ENCODE measurements at places on chromosomes 4 and X. TPM values are rescaled to one million over a fixed set of nuclear protein-coding genes. Genes with fewer than 3 reads are reported as not detected.

DNA sequence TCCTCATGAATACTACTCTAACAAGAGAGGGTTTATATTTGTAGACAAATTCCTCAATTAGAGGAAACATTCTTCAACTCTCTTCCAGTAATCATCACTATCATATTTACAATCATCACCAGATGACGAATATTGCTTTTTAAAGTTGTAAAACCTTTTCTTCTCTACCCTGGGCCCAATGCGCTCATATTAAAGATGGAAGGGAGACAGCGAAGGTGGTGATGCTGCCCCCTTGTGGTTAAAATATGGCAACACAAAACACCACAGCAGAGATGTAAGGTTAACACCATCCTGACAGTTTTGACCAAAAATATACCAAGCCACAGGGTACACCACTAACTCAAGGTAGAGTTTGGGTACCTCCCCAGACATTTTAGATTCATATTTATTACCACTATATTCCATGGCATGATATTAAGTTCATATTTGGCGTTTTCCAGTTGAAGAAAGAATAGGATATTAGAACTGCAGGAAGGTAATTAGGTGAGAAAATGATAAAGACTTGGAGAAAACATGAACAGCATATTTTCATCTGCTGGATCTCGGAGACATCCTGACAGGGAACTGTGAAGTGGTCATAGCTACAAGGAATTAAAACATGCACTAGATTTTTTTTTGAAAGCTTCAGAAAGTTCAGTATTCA, 72.8 kb downstream of the SLC9A7 start:
- H3K4me3 ChIP-seq, result no peak overlapping the region
- H3K4me1 ChIP-seq, result no peaks in the 10 kb centered on the region
- H3K27me3 ChIP-seq, result no peaks in the 10 kb centered on the region
- no peaks in the 10 kb centered on the region for H3K36me3 ChIP-seq

DNA sequence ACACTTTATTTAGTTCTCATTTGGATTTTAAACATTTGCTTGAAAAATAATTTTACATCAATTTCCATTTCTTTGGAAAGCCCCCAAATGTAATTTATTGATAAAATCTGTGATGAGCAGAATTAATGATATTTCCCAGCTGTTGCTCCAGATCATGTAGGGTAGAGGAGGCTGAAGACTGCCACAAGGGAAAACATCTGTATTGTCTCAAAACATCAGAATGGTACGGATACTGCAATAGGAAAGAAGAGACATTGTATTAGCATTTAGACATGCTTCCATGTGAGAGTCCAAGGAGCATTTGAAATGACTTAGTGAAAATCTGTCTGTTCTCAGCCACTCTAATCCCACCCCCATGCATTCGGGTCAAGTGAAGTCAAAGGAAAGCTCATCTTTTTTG, 14.4 kb downstream of the ADH1A start:
- peaks cover 5% of the 10 kb centered on the region for H3K4me1 ChIP-seq
- H3K36me3 ChIP-seq, result no peaks in the 10 kb centered on the region
- H3K27ac ChIP-seq, result no peak overlapping the region
- H3K4me3 ChIP-seq, result no peak overlapping the region
- no peak for DNase-seq

DNA sequence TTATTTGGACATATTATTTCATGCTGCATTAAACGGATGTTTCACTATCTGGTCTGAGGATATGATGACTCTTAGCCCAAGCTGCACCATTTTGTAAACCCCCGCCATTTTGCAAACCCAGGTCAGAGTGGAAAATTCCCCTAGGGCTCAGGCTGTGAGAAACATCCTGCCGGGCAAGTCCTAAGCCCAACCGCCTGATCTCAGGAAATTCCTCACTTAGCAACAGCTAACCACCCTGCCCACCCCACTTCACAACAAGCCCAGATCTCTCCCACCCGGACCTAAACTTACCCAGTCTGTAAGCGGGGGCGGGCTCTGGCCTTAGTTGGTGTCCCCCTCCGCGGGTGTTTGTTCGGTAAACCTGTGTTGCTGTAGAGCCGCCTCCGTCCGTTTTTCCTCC, 2747.1 kb downstream of the PCDH7 start:
- no peak overlapping the region for H3K4me3 ChIP-seq
- H3K27me3 ChIP-seq, result no peaks in the 10 kb centered on the region
- H3K4me1 ChIP-seq, result no peaks in the 10 kb centered on the region

Gene SMIM31
- not detected for total RNA-seq

DNA sequence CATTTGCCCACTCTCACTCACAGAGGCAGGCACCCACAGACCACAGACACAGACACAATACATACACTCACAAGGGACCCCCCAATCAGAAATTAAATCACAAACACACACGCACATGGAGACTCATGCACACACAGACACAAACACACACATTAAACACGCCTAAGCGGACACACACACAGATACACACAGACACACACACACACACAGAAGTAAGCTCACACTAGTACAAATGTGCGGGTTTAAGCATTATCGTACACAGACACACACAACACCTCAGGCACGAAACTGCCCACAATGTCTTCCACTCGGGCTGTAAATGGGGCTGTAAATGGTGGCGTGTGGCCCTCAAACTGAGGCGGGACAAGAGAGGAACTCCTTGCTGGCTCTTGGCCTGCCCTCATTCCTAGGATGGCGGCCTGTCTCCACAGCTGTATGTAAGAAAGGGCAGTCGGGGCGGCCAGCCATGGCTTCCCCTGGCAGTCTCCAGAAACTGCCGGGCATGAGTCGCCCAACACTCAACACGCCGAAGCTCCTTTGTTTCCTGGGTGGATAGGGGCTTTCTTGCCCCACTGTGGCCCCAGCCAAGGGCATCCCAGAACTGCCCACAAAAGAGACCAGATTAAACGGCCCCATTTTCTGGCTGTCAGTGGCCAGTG, 53.9 kb downstream of the NBDY start:
- peak; percentile 67 for DNase-seq
- no peaks in the 10 kb centered on the region for H3K4me1 ChIP-seq
- H3K36me3 ChIP-seq, result peaks cover 1% of the 10 kb centered on the region

Gene NAA11
- not detected for total RNA-seq

GRCh38 chrX:108701633-108702032, 34.7 kb downstream of the IRS4 start:
- H3K36me3 ChIP-seq, result no peaks in the 10 kb centered on the region
- H3K4me3 ChIP-seq, result no peak overlapping the region
- H3K4me1 ChIP-seq, result peaks cover 3% of the 10 kb centered on the region
- H3K27me3 ChIP-seq, result no peaks in the 10 kb centered on the region
- H3K27ac ChIP-seq, result no peak overlapping the region
- no peak for DNase-seq

Gene SH3BGRL
- total RNA-seq, result 199 TPM

Gene SPANXN4
- total RNA-seq, result not detected

GRCh38 chrX:69309074-69309792, 144.0 kb upstream of the PJA1 start:
- no peak for DNase-seq
- H3K4me1 ChIP-seq, result no peaks in the 10 kb centered on the region

DNA sequence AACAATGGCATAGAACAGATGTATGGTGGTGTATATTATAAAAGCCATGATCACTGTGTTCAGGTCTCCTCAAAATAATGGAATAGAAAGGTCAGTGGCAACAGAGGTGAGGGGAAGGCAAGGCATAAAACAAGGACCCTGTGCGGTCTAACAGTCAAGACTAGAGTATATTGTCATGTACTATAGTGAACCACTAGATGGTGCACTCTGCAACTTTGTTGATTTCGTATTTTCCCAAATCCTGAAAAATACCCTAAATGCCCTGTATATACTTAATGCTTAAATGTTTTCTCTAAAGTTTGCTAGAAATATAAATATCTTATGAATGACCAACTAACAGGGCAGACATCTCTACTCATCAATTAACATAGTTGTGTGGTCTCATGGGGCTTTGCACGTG, 453.0 kb downstream of the PCDH11X start:
- no peaks in the 10 kb centered on the region for H3K27me3 ChIP-seq
- H3K36me3 ChIP-seq, result no peaks in the 10 kb centered on the region
- H3K4me3 ChIP-seq, result no peak overlapping the region
- no peak for DNase-seq
- no peak overlapping the region for H3K27ac ChIP-seq

Gene RBM47
- total RNA-seq, result 20.7 TPM

DNA sequence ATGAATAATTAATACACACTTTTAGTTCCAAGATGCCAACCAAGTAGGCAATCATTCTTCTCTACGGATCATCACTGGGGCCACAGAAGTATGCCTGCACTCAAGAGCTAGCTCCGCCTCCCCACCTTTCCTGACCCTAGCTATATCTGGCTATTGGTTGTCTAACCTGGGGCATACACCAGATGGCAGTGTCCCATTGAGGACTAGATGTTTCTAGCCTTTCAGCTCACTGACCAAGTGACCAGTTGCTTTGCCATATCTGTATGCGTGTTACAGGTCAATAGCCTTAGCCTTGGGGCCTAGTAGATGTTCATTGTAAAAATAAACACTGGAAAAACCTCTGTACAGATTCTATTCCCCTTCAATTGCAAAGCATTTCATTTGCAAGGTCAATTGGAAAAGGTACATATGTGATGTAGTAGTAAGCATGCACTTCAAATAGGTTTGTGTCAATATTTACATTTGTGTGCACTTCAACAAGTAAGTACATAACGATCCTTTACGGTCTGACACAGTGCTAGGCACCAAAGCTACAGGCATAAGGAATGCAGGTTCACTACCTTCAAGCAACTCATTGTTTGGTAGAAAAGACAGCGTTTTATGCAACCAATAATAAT, 521.7 kb downstream of the PPARGC1A start:
- no peaks in the 10 kb centered on the region for H3K27me3 ChIP-seq
- DNase-seq, result no peak
- H3K27ac ChIP-seq, result no peak overlapping the region
- no peaks in the 10 kb centered on the region for H3K4me1 ChIP-seq
- no peak overlapping the region for H3K4me3 ChIP-seq

Gene DUX4
- total RNA-seq, result not detected

DNA sequence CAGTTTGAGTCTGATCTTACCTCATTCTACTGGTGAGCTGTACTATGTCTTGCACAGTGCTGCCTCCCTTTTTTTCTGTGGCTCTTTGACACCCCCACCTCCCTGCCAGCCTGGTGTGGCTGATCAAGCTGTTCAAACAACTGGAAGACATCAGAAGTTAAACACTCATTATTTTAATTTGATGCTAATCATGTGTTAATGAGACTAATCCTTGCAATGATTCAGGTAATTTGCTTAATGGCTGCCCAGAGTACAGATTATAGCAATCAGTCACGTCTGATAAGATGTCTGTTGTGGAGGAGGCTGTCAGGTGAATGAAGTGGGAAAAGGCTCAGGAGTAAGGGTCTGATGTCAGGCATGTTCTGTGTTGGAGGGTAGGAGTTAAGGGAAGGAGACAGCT, 87.4 kb upstream of the GK2 start:
- H3K27me3 ChIP-seq, result no peaks in the 10 kb centered on the region
- H3K4me3 ChIP-seq, result no peak overlapping the region
- H3K4me1 ChIP-seq, result no peaks in the 10 kb centered on the region
- H3K36me3 ChIP-seq, result no peaks in the 10 kb centered on the region
- no peak overlapping the region for H3K27ac ChIP-seq

GRCh38 chr4:124224256-124224655, 488.3 kb downstream of the ANKRD50 start:
- no peaks in the 10 kb centered on the region for H3K27me3 ChIP-seq
- no peak overlapping the region for H3K4me3 ChIP-seq
- DNase-seq, result no peak

Gene CLGN
- 0.21 TPM for total RNA-seq

GRCh38 chr4:38683276-38683675, 19.3 kb downstream of the KLF3 start:
- H3K4me3 ChIP-seq, result no peak overlapping the region
- peaks cover 15% of the 10 kb centered on the region for H3K4me1 ChIP-seq
- DNase-seq, result no peak
- no peaks in the 10 kb centered on the region for H3K27me3 ChIP-seq
- no peak overlapping the region for H3K27ac ChIP-seq

Measured in aorta (tissue), 5 donors.